ENCODE measurements at places on chromosomes 7 and 10.

DNA sequence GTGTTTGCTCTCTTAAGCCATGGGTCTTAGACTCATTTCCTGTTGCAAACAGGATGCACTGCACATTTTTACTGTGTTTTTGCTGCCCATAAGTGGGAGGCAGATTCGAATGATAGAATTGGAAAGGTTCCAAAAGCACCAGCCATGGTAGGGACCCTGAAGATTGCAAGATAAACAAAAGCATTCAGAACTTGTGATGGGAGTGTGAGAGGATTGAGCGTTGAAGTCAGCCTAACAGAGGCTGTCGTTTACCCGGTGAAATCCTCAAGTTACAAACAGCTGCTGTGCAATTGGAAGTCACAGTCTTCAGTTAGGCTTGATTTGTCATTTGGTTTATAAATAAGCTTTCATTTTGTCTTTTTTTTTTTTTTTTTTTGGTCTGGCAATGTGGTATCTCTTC, 192.7 kb upstream of the MKI67 start:
- DNase-seq = no peak

GRCh38 chr7:26459540-26460193, 168.0 kb downstream of the SNX10 start:
- DNase-seq = no peak

DNA sequence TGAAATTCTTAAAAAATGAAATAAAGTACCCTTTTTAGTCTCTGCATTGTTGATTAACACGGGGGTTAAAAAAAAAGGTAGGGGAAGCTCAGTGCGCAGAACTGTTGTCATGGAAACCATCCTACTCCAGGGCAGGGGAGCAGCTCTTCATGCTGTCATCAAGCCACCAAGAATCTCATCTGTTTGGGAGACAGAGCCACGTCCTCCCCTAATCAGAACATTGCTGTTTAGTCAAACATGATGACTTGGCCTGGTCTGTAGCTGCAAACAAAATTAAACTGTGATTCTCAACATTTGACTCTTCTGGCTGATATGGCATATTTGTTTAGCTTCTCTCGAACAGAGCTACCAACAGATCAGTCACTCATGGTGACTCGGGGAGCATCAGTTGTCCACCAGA, 254.4 kb upstream of the KLF14 start:
- DNase-seq = peak; percentile 38

GRCh38 chr10:127910464-127910770, 3.5 kb downstream of the PTPRE start:
- DNase-seq = no peak

DNA sequence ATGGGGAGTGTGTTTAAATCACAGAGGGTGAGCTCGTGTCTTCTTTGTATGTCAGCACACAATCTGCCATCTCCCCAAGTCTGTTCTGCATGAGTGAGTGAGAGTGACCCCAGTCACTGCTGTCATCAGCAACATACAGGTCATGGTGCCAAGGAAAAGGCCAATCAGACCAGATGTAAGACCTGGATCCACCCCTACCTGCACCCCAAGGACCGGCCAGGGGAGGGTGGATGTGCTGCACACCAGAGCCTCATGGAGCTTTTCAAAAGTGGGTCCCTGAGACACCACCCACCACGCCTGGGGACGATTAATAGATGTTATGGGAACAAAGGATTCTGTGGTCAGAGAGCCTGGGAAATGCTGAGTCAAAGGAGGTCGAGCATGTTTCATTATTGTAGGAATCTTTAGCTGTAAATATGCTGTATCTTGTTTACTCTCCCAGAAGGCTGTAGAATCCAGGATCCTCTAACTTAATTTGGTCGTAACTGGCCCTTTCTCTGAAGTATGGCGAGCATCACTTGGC, 420.5 kb downstream of the RPS24 start:
- DNase-seq = no peak

GRCh38 chr7:107593025-107593410, 13.0 kb downstream of the BCAP29 start:
- DNase-seq = no peak

All from DMS53 (cell line).